ENCODE measurements at places on chromosomes 11 and 22.
A peak's percentile ranks its signal among the peaks of the same experiment; 100 is the strongest.

DNA sequence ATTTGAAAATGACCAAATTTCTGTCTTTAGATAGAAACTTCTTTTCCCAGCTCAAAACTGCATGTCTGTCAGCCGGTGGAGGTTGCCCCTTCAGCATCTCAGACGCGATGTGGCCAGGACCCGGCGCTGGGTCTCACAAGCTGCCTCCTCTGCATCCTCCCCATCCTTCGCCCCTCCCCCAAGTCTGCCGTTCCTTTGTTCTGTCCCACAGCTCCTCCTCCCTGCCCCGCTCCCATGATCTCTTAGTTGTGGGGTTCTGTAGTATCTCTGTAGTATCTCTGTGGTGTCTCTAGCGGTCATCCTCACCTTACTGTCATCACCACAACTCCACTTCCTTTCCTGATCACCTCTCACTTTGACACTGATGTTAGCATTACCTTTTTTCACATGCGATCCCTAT is 49.9 kb downstream of the TRAF6 start:
- DNase-seq, result no peak

- DNase-seq, result no peak
These were observed 104.0 kb upstream of the PITPNB start for GRCh38 chr22:28023036-28023435.

DNA sequence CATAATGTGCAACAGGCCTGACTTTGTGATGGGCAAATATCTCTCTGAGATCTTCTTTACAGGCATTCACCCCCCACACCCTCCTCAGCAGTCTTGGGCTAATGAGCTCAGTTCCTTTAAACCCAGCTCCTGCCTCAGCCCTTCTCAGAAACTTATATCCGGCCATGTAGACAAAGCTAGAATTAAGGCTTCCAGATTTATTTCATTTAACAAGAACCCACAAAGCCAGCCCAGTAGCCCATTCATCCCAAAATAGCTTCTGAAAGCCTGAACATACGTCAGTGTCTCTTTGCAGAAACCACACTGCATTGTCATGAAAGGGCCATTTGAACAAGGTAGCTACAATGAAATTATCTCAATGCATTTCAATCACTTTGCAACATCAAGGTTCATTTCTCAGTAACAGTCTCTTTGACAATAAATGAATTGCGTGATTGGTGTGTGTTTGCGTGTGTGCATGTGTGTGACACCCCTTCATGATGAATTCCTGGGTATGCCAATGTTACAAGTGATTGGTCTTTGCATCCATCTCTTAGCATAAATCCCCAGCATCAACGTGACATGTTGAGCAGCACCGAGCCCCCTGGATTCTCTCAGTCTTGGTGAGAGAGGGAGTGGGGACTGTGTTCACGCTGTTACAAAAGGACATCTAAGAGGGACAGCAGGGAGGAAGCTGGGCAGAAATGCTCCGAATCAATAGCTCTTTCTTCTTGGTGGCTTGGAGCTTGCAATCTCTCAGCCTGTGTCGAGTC is 299.6 kb downstream of the KIRREL3 start:
- no peak for DNase-seq

GRCh38 chr22:41524809-41525449 is 19.3 kb downstream of the POLR3H start:
- DNase-seq, result no peak

GRCh38 chr11:64477675-64478074 is 113.3 kb upstream of the SLC22A12 start:
- DNase-seq, result no peak

GRCh38 chr22:44383652-44384562 is 71.2 kb upstream of the SHISAL1 start:
- no peak for DNase-seq

DNA sequence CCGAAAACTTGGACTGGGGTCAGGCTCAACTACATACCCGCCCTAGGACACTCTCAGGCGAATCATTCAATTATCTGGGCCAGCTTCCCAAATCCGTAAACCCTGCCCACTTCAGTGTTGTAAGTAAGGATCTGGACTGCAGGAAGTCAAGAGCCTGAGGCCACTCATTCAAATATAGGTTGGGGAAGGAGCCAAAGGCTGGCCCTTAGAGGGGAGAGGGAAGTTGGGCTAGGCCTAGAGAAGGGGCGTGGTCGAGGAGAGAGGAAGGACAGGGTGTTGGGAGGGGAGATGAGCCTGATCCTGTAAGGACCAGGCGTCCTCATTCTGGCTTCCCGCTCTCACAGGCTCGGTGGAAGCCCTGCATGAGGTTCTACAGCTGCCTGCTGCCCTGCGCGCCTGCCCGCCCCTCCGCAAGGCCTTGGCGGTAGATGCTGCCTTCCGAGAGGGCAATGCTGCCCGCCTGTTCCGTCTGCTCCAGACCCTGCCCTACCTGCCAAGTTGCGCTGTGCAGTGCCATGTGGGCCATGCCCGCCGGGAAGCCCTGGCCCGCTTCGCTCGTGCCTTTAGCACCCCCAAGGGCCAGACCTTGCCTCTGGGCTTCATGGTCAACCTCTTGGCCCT is 3.0 kb downstream of the SAC3D1 start:
- DNase-seq, result no peak

DNA sequence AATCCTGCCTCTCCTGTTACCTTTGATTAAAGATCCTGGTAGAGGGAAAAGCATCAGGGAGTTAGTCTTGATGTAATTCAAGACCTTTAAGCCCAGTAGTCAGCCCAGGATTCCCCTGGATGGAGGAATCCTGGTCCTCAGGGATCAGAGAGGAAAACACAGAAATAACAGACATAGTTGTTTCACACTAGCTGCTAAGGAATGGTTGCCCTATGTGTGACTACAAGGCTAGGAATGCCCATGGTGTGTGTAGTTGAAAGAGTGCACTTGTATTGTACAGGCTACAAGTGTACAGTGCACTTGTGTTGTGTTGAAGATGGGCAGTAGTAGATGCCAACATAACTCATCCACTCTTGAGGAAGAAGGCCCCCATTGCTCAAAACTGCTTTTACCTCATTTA is 226.8 kb downstream of the AASDHPPT start:
- peak; percentile 65 for DNase-seq

DNA sequence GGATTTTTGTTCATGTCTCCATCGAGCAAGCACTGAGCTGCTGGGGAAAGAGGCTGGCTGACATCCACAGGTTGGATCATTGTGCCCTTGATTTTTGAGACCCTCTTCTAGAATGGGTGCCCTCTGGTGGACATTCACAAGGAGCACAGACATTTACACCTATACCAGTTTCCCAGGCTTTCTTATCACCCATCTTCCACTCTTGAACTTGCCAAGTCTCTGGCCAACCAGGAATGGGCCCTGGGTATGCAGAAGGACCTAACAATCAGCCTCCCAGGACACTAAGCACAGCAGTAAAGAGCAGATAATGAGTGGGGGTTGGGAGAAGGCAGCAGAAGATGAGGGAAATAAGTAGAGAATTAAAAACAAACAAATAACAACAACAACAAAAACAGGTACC is 5.7 kb upstream of the INTS4 start:
- peak; percentile 70 for DNase-seq

DNA sequence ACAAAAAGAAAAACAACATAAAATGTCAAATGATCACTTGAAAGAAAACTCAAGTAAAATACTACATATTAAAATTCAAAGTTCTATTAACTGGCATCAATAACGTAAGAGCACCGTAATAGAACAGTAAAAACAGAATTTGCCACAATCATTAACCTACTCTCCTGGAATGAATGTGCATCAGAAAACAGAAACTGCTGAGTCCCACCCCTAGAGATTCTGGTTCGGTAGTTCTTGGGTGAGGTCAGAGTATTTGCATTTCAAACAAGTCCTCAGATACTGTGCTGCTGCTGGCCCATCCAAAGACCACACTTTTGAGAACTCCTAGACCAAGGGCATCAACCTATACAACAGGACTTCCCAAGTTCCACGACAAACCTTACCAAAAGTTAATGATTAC is 23.5 kb downstream of the PITPNB start:
- DNase-seq, result peak; percentile 66

GRCh38 chr22:42799061-42799460 is 58.0 kb downstream of the ARFGAP3 start:
- DNase-seq, result no peak

DNA sequence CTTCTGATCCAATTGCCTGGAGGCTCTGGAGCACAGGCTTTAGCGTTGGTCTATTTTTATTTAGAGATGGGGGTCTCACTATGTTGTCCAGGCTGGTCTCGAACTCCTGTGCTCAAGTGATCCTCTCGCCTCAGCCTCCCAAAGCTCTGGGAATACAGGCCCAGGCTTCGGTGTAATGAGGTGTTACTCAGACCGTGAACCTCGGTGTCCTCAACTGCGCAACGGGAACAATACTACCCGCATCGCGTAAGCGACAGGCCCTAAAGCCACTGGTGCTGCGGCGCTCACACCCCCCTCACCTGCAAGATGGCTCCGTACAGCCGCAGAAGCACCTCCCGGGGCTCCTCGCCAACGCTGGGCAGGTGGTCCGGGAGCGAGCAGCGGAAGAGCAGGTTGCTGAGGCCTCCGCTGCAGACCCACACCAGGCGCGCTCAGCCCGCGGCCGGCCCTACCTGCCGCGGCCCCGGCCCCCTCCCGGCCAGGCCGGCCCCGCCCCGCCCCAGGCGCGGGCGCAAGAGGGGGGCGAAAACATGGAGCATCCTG is 628 bp downstream of the CHKB start:
- no peak for DNase-seq

DNA sequence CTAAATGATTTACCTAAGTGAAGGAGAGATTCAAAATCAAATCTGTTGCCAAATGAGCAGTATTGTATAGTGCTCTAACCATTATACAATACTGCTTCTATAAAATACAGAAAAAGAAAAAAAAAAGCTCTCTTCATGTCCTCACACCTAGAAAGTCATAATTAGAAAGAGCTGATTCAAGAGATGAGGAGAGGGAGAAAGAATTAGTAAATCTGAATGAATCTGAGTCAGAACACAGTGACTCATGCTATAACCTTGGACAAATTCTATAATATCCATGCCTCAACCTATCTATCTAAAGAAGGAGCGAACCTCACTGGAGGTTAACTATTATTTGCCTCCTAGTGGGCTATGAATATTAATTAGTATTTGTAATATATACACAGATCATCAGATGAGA is 29.4 kb downstream of the AMBRA1 start:
- peak; percentile 64 for DNase-seq

DNA sequence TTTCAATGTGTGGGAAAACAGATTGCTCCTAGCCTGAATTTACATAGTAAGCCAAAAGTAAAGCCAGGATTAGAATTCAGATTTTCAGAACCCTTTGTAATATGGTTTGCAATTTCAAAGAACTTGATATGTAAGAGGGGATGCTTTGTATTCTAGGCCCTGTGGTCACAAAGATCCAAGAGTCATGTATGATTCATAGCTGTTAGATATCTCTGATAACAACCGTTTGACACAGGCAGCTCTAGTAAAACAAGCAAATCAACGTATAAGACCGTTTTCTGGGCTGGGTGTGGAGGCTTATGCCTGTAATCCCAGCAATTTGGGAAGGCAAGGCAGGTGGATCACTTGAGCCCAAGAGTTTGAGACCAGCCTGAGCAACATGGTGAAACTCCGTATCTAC is 79.6 kb downstream of the EMSY start:
- DNase-seq, result no peak

- DNase-seq, result no peak
These were observed 7.1 kb upstream of the GRAMD4 start for GRCh38 chr22:46612904-46613605.

DNA sequence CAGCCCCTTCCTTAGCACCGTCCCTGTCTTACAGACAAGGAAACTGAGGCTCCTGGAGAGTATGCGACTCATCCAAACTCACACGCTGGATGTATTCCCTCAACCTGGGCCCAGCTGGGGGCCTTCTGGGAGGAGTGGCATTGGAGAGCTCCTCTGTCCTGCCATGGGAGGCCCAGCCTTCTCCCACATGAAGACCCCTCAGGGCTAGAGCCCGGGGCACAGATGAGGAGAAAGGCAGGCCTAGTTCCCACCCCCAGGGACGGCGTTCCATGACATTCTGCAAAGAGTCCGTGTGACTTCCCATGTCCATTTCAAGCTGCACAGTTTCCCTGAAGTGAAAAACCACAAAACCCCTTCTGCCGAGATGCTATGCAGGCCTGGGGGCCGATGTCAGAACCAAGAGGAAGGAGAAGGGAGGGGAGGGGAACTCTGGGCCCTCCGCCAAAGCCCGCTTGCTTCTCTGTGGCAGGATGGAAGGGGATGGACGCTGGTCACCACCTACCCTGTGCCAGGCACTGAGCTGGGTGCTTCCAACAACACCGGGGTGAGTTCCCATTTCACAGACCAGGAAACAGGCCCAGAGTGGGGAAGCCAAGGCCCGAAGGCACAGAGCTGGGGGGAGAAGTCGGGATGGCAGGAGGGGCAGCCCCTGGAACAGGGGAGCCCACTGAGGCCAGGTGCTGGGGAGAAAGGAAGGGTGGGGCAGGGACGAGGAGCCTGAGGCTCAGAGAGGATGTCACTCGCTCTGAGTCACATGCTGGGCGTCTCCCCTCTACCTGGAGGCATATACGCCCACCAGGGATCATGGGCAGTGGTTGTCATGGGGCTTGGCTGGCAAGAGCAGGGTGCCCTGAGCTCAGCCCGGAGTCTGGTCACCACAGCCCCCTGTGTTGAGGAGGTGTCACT is 15.7 kb downstream of the RAC2 start:
- peak; percentile 25 for DNase-seq

- no peak for DNase-seq
These were observed 95.8 kb upstream of the ALKBH3 start for GRCh38 chr11:43784866-43785265.

DNA sequence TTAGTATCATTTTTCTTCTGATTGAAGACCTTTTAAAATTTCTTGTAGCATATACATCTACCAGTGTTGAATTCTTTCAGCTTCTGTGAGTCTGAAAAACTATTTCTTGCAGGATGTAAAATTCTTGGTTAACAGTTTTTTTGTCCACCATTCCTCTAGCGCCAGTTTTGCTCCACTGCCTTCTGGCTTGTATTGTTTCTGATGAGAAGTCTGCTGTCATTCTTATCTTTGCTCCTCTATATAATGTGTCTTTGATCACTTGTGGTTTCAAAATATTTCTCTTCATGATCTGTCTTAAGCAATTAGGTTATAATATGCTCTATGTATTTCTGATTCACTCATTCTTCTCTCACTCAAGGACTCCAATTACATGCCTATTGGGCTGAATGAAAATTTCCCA is 152.3 kb downstream of the INSC start:
- no peak for DNase-seq

- peak; percentile 32 for DNase-seq
These were observed 34.6 kb upstream of the SC5D start for GRCh38 chr11:121257976-121258375.

DNA sequence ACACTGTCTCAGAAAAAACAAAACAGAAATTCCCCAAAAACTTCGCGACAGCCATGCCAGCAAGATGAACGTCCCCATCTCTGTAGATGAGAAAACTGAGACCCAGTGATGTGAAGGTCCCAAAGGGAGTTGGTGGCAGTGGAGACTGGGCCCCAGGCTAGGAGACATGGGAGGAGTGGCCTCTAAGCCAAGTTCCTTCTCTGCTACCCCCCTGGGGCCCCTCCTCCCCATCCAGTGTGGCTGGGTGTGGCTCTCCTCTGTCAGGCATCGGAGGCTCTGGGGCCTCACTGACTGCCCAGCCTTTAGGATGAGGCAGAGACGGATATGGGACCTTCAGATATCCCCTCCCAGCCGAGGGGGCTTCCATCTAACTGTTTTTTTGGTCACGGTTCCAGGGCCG is 9.8 kb downstream of the RELT start:
- DNase-seq, result no peak

GRCh38 chr11:16080688-16081381 is 275.5 kb downstream of the SOX6 start:
- DNase-seq, result no peak

Data from renal cortical epithelial cell (primary cell).